Activated T-cell treated with anti-CD3 and anti-CD28 coated beads, Interleukin-2, amount 50 U/mL, for 48 hours (primary cell): ENCODE measurements at places on chromosomes 7 and 10.

- DNase-seq = no peak
These were observed 186.7 kb downstream of the SLC25A13 start for GRCh38 chr7:96135241-96135640.

GRCh38 chr10:95306318-95306650 lies 15.5 kb upstream of the PDLIM1 start:
- no peak for DNase-seq

DNA sequence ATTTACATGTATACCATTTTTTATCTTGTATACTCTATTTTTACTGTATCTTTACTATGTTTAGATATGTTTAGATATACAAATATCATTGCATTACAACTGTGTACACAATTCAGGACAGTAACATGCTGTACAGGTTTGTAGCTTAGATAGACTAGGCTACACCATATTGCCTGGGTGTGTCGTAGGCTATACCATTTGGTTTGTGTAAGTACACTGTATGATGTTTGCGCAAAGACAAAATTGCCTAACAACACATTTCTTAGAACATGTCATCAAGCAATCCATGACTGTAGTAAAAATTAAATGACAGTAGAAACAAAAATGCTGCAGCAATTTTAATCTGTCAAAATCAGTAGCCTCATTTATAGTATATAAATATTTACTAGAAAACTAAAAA lies 812.2 kb downstream of the GRM8 start:
- DNase-seq = no peak

- no peak for DNase-seq
These were observed 41.0 kb upstream of the XPNPEP1 start for GRCh38 chr10:109964318-109964717.

GRCh38 chr7:36945612-36946400 lies 221.5 kb upstream of the AOAH start:
- DNase-seq = no peak
